ENCODE measurements at places on chromosomes 12 and 14.

DNA sequence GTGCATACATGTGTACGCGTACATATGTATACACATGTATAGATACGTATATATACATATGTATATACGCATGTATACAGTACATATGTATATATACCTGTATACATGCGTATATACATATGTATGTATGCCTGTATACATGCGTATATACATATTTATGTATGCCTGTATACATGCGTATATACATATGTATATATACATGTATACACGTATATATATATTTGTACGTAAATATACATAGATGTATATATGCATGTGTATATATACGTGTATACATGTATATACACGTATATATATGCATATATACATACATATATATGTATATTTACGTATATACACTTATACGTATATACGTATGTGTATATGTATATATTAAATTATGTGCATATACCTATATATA is 93.9 kb upstream of the ABCD2 start:
- no peak for DNase-seq

- no peak for DNase-seq
Observed at GRCh38 chr14:100690672-100691071, 36.0 kb upstream of the DLK1 start.

GRCh38 chr12:58253663-58254062 is 312.3 kb downstream of the ATP23 start:
- no peak for DNase-seq

- DNase-seq: no peak
Observed at GRCh38 chr12:94777936-94778335, 127.6 kb upstream of the TMCC3 start.

DNA sequence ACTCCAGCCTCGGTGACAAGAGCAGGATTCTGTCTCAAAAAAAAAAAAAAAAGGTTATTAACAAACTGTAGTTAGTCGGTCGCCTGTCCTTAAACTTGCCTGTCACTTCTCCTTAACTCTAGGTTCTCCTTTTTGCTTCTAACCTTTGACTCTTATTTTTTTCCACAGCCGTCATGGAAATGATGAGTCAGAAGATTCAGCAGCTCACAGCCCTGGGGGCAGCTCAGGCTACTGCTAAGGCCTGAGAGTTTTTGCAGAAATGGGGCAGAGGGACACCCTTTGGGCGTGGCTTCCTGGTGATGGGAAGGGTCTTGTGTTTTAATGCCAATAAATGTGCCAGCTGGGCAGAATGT is 418 bp upstream of the MYG1 start:
- DNase-seq: peak; percentile 62

- no peak for DNase-seq
Observed at GRCh38 chr12:100959481-100959880, 164.9 kb downstream of the ANO4 start.

GRCh38 chr12:56991319-56992246 is 14.8 kb downstream of the ZBTB39 start:
- DNase-seq: peak; percentile 55

DNA sequence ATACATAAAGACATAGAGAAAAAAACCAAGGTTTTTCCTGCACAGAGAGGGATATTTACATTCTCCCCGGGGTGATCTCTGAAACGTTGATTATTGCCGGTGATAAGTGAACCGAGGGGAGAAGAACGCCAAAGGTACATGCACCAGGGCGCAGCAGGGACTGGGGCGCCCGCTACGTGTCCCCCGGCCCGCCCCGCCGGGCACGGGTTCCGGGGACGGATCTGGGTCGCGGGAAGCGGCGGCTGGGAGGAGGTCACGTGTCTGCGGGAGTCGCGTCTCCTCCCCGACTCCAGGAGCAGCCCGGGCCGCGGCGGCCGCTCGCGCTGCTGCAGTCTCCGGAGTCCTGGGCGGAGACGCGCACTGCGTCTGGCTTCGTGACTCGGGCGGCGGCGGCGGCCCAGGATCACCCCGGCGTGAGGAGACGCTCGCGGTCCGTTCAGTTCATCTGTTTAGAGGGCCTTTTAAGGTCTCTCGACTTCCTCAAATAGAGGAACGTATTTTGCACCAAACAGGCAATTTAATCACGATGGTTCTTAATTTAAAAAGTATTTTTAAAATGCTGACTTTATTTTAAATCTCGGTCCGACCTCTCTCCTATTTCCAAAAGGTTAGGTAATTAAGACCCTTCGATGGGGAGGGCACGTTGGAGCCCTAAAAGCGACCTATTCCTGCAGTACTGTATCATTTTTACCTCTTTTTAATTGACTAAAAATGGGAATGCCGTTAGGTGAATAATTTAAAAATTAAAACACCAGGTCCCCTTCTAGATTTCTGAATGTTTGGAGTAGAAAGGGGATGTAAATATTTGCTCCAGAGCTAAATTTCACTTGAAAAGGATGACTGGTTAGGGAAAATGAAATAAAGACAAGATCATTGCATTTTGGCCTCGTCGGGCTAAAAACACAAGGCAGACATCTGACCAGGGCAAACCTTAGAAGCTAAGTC is 1.8 kb upstream of the BHLHE41 start:
- peak; percentile 89 for DNase-seq

DNA sequence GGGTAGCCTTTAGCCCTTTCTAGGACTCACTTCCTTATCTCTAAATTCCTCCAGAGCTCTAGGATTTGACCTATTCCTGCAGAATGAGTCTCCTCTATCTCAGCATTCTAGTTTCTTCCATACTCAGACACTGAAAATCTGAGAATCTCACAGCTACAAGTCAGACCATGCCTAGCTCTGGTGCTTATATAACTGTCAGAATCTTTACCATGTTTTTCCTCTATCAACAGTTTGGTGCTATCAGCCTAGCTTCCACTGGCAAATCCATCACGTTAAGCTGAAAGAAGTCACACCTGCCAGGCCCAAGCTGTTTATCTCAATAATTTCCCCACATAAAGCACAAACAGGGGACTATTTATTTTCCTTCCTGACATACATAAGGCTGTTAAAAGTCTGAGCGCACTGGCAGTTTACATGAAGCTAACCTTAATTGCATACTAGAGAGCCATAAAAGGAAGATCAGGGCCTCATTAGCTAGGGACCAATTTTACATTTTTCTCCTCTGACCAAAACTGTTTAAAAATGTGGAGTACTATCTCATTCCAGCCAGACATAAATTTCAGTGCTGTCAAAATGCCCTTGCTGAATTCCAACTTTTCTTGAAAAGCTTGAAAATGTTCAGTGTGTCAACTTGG is 270.5 kb downstream of the C12orf75 start:
- no peak for DNase-seq

GRCh38 chr12:48197549-48197970 is 5.5 kb downstream of the OR10AD1 start:
- DNase-seq: no peak

DNA sequence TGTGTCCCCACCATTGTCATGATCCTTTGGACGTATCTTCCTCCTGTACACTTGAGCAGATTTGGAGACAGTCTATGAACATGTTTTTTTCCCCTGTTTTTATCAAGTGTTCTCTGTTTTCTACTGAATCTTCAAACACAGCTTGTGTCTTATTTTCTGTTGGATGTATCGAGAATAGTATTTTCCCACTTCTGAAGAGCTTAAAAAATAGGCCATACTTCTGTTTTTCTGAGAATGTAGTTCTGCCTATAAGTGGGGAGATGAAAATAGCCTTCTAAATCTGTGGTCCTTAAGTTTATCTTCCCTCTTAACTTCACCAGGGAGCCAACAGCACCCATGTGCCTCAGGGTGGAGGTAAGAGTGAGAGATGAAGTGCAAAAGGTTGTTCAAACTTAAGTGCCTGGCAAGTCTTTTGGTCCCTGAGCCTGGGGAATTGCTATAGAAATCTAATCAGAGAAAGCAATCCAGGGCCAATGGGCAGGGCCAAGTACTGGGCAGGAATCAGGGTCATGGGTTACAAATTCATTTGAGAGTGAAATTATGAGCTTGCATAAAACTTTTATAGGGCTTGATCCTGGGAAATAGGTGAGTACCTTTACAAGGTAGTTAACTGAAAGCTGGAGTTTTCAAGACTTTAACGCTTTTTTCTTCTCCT is 58.9 kb downstream of the ARF6 start:
- no peak for DNase-seq

DNA sequence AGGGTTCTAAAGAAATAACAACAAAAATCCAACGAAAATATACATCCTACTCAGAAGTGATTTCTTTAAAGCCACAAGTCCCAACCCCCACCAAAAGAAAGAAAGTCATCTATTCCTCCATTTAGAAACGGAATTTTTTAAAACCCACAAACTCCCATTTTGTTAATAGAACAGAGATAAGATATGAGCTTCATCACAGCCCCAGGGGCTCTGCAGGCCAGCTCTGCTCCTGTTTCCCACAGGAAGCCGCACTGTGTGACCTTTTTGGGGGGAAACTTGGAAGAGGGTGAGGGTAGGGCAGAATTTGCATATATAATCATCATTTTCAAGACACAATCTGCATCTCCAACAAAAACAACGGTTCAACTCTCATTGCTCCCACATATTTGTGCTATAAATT is 2.8 kb downstream of the FBXL14 start:
- DNase-seq: no peak

GRCh38 chr12:102439426-102440405 is 40.6 kb downstream of the IGF1 start:
- no peak for DNase-seq

DNA sequence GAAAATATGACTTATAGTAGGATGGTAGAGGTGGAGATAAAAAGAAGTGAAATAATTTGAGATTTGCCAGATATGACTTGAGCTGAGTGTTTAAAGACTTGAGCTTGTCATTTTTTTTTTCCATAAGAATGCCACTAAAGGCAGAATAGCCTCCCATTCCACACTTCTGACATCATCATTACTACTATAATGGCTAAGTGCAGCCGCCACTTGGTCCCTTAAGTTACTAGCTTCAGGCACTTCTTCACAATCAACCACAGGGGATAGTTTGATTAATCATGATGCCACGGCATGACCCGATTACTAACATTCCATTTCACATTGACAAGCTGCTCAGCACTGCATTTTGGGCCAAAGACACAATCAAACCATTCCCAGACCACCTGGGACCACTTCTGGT is 127.9 kb downstream of the EFCAB11 start:
- DNase-seq: no peak

DNA sequence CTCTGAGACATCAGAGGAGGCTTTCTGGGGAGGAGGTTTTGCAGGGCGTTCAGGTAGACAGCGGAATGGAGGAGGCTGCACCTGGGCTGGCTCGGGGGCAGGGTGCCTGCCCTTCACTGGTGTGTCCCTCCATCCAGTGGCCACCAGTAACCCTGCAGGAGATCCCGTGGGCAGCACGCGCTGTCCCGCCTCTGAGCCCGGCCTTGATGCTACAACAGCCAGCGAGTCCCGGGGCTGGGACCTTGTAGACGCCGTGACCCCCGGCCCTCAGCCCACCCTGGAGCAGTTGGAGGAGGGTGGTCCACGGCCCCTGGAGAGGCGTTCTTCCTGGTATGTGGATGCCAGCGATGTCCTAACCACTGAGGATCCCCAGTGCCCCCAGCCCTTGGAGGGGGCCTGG is 10.0 kb upstream of the ADSS1 start:
- DNase-seq: no peak

GRCh38 chr14:104115691-104116287 is 22.6 kb upstream of the KIF26A start:
- no peak for DNase-seq

GRCh38 chr12:109428037-109428629 is 49.0 kb downstream of the KCTD10 start:
- DNase-seq: peak; percentile 85

DNA sequence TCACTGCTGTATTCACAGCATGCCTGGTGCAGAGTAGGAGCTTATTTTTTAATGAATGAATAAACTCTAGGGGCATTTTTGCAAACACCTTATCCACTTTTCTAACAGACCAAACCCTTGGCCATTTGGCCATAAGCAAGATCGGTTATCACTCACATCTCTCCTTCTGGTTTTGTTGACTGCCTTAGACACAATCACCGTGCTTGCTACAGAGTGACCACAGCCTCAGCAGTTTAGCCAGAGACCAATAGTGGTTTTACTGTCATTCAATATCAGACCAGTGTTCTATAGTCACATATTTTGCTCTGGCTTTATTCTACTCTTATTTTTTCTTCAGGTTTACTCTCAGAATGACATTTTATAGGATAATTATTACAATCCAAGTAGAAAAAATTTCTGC is 2.2 kb downstream of the KLRB1 start:
- no peak for DNase-seq

DNA sequence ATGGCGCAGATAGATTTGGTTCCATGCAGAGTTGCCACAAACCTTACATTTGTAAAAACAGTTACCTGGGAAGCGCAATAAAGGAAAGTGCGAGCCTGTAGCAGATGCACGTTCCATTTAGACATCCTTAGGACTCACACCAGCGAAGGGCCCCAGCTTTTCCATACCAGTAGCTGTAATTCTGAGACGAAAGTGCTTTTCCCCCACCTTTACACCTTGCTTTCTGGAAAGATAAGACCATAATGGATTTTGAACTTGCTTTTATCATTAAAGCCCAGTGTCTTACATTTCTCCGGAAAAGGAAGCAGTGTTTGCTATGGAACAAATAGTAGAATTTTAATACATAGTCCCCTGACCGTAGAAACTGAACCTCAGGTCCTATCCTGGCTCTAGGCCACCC is 616 bp upstream of the CCDC77 start:
- no peak for DNase-seq

GRCh38 chr14:94638339-94638738 is 26.1 kb downstream of the SERPINA3 start:
- no peak for DNase-seq

DNA sequence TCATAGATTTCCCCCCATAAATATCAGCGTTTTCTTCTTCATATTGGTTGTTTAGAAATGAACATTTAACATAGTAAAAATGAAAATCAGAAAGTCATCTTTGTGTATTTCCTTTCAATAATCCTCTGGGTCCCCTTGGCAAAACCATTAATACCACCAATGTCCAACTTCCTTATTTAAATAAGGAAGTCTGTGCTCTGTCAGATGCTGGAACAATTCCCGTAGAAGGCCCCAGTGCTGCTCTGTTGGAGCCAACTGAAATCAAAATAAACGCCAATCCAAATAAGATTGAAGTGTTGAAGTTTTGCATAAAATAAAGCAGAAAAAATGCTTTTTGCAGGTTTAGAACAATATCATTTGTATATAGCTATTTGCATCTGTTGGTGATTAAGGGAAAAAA is 93.1 kb downstream of the PPM1H start:
- no peak for DNase-seq

DNA sequence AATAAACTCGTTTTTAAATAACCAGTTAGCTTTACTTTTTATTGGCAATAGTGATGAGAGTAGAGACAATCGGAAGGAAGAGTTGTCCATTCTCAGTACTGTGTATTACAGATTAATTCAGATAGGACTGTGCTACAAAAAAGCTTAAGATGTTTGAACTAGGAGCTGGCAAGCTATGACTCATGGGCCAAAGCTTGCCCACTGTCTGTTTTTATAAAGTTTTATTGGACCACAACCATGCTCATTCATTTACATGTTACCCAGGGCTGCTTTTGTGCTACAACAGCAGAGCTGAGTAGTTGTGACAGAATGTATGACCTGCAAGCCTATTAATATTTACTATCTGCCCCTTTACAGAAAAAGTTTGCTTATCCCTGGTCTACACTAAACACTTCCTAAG is 19.4 kb downstream of the GNS start:
- DNase-seq: no peak

Measured in lower lobe of right lung (tissue), 2 donors.